ENCODE measurements at places on chromosomes 11 and 22.

DNA sequence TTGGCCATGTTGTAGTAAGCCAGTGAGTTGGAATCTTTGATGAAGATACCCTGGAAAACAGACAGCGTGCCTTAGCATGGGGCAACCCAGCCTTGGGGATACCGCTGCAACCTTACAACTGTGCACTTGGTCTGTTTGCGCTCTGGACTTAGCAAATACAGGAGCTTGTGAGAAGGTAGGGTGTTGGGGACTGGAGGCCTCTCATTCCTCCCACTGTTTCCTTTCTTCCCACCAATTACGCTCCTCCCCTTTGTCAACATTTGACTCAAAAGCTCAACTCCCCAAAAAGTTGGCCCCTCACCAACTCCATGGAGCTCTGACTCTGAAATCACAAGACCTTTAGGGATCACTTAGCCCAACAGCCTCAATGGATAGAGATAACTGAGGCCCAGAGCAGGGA, 7.9 kb upstream of the TBC1D10A start:
- DNase-seq = no peak

DNA sequence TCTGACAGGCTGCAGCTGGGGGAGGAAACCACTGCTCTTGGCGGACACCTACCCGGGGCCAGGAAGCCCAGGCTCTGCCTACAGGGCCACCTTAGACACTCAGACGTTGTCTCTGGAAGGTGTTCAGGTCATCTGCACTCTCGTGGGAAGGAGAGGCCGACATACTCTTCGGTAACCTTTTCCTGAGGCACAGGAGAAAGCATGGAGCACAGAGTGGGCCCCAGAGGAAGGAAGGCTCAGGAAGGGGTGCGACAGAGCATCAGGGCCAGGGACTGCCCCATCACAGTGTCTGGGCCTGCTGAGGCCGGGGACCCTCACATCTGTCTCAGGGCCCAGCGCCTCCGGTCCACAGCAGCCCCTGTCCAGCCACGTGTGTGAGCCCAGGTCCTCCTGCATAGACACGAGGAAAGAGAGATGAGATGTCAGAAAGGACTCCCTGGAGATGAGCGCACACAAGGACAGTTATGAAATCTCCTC, 18.2 kb upstream of the TUB start:
- no peak for DNase-seq

DNA sequence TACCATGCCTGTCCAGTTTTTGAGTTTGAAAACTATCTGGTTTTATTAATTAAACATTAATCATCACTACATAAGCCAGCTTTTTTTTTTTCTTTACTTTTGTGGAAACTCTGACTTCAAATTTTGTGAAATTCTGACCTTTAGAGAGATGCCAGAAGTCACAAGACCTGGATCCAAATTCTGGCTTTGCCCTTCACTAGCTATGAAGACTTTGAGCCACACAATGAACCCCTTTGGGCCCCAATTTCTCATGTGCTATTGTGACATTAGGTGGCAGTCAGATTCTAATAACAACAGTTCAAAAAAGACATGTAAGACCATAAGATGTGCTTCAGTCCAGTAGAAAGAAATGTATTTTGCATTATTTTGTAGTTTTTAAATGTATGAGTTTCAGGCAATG, 60.3 kb downstream of the ZC3H12C start:
- no peak for DNase-seq

DNA sequence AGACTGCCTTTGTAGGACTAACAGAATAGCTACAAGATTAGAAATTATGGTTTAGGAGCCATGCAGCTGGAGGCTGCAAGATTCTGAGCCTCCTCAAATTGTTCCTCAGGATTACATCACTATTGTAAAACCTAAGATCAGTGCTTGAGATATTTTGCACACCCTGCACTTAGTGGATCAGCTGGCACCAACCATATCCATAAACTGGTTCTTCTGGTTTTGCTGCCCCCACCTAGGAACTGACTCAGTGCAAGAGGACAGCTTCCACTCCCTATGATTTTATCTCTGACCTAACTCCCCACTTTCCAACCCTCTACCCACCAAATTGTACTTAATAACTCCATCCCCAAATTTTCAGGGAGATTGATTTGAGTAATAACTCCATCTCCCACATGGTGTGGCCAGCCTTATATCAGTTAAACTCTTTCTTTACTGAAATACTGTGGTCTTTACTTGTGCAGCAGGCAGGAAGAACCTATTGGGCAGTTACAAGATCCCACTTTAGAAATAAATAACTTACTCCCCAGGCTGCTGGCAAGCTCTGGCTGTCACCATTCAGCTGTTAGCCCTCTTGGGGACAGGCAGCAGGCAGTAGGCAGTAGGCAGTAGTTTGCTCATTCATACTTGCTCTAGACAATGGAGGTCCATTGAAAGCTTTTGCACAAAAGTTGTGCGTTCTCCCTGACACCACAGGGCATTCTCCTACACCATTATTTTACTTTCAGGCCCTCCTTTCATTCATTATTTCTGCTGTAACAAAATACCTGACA, 119.0 kb downstream of the SLC17A6 start:
- no peak for DNase-seq

GRCh38 chr11:131687291-131688047, 317.1 kb downstream of the NTM start:
- no peak for DNase-seq

DNA sequence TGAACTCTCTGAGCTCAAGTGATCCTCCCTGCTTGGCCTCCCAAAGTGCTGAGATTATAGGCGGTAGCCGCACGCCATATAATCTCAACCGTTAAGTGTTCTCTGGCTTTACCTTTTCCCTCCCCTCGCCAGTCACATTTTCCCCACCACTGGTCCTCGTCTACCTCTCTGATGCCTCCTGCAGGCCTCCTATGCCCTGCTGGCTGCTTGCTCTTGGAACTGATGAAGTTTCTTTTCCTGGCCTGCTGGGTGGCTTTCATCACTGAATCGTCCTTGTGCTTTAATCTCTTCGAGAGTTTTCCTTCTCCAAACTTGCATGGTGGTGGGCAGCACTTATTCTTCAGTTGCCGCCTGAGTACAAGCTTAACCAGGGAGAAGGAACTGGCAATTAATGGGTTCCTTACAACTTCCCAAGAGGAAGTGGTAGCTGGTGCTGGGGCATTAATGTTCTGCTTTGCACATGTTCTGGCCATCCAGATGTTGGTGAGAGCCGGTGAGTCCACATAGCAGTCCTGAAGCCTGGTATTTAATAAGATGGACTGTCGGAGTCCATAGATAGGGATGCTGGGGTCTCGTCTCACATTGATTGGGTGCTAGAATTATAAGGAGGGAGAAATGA, 1.3 kb downstream of the C22orf31 start:
- DNase-seq = no peak

GRCh38 chr11:18495271-18495670, 31.5 kb downstream of the TSG101 start:
- no peak for DNase-seq

GRCh38 chr22:46575911-46576555, 38.6 kb upstream of the CELSR1 start:
- no peak for DNase-seq

DNA sequence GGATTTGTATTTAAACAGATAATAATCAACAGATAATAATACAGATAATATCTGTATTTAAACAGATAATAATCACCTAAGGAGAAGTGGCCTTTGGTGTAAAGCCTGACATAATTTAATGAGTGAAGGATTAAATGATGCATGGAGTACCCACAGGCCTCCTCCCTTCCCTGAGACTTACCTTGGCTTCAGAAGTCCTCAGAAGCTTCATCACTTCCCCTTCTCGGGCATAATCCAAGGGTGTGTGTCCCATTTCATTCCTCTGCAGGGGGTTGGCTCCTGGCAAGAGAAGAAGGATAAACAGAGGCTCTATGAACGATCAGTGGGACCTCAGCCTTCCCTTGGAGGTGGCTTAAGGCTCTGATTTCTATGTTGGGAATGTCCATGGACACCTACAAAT, 85.5 kb upstream of the PHOX2A start:
- DNase-seq = no peak

GRCh38 chr11:60098508-60098907, 10.0 kb downstream of the MS4A2 start:
- no peak for DNase-seq

GRCh38 chr11:119047205-119047604, 9.8 kb downstream of the HYOU1 start:
- no peak for DNase-seq

GRCh38 chr11:47099214-47099917, 77.3 kb downstream of the ARFGAP2 start:
- DNase-seq = no peak

DNA sequence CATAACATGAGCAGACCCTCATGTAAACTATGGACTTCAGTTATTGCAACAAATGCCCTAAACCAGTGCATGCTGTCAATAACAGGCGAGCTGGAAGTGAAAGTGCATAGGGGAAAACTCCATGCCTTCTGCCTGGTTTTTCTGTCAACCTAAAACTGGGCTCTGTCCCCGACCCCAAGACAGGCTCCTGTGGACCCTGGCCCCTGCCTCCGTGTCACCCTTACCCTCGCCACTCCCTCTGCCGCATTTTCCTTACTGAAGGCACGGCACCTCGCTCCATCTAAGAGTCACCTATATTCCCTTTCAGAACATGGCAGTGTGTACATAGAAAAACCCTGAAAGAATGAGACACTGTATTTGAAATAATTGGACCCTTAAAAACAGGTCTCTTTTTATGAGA, 151.3 kb downstream of the SHANK2 start:
- no peak for DNase-seq

GRCh38 chr11:96191752-96192151, 151.2 kb downstream of the MAML2 start:
- no peak for DNase-seq

GRCh38 chr22:25628494-25628893, 64.0 kb downstream of the GRK3 start:
- DNase-seq = no peak

GRCh38 chr11:68843703-68844312, 2.1 kb upstream of the CPT1A start:
- DNase-seq = peak; percentile 58

DNA sequence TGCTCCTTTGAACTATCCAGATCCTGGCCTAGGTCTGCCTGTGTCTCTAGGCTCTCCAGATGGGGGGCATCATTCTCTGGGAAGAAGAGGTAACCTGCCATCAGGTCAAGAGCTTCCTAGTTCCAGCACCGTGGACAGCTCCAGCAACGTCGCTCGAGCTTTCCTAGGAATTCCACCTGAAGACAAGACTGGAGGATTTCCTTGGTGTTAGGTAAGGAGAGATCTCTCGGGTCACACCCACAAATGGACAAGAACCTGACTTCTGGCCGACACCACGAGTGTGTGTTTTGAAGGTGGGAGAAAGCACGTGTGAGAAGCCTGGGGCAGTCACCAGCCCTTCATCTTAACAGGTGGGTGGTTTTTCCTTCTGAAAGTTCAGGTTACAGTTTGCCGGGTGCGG, 1.2 kb downstream of the PRG3 start:
- DNase-seq = no peak

DNA sequence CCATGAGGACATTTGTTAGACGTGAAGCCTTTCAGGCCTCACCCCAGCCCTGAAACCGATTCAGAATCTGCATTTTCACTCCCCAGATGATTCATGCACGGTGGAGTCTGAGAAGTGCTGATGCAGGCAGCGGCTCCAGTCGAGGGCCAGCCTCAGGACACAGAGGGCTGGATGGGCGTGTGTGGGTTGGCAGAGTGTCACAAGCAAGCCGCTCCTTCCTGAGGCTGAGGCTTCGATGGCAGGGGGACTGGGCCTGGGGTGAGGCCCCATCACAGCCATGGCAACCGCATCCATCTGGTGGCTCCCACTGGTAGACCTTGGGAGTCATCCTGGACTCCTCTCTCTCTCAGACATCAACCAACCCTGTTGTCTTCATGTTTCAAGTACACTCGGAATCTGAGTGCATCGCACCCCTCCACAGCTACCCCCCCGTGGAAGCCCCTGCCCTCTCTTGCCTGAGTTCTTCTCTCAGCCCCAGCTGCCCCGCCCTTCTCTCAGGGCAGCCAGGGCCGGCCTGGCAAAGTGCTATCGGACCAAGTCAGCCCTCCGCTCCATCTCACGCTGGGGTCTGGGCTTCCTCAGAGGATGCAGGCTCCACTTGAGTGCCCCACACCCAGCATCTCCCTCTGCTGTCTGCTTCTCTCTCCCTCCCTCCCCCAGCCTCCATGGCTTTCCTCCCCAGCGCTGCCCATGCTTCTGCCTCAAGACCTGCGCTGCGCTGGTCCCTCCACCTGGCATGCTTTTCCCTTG, 10.6 kb downstream of the KCNC1 start:
- no peak for DNase-seq

- no peak for DNase-seq
Observed at GRCh38 chr22:46233231-46233630, 16.9 kb downstream of the CDPF1 start.

- no peak for DNase-seq
Observed at GRCh38 chr11:119445850-119446249, 22.9 kb upstream of the THY1 start.

GRCh38 chr22:19745155-19746101, 15.2 kb upstream of the TBX1 start:
- DNase-seq = no peak

GRCh38 chr22:39264349-39265038, 19.7 kb upstream of the PDGFB start:
- no peak for DNase-seq

DNA sequence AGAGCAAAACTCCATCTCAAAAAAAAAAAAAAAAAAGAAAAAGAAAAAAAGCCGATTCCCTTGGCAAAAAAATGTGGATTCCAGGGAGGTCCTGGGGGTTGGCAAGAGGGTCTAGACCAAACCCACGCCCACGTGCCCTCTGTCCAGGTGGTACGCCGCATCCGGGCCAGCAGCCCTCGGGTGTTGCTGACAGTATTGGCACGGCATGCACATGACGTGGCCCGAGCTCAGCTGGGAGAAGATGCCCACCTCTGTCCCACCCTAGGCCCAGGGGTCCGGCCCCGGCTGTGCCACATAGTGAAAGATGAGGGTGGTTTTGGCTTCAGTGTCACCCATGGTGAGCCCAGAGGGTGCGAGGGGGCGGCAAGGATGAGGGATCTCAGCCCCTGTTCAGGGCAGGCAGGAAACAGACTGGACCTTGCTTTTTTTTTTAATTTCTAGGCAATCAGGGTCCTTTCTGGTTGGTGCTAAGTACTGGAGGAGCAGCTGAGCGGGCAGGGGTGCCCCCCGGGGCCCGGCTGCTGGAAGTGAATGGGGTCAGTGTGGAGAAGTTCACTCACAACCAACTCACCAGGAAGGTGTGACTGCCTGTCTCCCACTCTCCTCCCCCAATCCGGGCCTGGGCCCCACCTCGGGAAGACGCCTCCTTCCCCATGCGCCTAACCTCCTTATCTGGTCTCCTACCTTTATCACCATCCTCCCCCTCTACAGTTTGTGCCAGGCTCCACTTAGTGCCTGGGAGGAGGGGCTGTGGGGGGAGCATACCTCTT, 2.0 kb downstream of the NHERF4 start:
- DNase-seq = no peak

DNA sequence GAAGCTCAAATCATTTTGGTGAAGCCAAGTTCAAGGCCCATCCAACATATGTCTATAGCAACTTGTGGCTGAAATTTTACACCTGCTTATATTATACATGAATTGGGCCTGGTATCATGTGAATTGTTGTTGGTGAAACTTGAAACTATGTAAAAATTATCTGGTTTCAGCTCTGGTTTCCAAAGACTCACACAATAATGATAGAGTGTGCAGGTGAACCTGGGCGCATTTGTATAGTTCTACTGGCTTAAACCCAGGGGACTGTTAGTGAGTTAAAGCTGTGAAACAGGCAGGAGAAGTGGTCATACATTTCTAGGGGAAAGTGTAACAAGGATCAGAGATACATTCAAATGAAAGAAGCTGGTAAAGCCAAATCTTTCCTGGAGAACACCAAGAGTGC, 627.3 kb downstream of the METTL15 start:
- DNase-seq = no peak
